Fibroblast of skin of scalp (primary cell): ENCODE measurements at places on chromosomes 1 and 21.
A peak's percentile ranks its signal among the peaks of the same experiment; 100 is the strongest.

- peak; percentile 72 for DNase-seq
These were observed 42.7 kb upstream of the SLC16A1 start for GRCh38 chr1:112998592-112999235.

- DNase-seq = no peak
These were observed 135.4 kb upstream of the TNR start for GRCh38 chr1:175878775-175879174.

GRCh38 chr1:101237229-101237837, 514 bp downstream of the S1PR1 start:
- peak; percentile 28 for DNase-seq

DNA sequence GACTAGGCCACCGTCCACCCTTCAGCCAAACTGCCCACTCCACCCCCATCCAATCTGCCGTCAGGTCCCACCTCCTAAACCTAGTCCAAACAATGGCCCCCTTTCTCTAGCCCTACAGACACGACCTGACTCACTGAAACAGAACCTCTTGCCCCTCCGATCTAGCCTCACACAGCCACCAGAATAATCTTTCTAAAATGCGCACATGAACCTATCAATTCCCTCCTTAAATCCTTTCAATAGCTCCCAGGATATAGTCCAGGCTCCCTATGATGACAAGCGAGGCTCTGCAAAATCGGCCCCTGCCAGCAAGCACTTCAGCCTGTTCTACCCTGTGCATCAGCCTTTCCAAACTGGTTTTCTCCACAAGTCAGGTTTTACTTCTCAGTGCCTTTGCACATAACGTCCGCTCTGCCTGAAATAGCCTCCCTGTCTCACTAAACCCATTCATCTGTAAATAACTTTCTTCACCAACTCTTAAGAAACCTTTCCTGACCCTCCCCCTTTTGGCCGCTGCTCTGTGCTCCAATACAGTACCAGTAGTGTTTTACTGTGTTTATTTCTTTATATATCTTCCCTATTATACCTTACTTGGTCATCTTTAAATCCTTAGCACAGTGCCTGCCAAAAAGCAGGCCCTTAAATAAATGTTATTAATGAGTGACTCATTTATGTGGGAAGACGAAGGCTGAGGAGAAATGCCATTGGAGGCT, 9.0 kb upstream of the CDC20 start:
- DNase-seq = peak; percentile 83
